ENCODE measurements at places on chromosomes 16 and 17.

- no peak for DNase-seq
Measured at GRCh38 chr17:7223375-7223774, 3.6 kb downstream of the ACADVL start.

GRCh38 chr17:14953405-14953804, 311.7 kb downstream of the PMP22 start:
- DNase-seq, result no peak

GRCh38 chr17:80320496-80320895, 59.8 kb downstream of the RNF213 start:
- DNase-seq, result no peak

GRCh38 chr16:35200662-35201061, 1741.2 kb downstream of the TP53TG3F start:
- no peak for DNase-seq

DNA sequence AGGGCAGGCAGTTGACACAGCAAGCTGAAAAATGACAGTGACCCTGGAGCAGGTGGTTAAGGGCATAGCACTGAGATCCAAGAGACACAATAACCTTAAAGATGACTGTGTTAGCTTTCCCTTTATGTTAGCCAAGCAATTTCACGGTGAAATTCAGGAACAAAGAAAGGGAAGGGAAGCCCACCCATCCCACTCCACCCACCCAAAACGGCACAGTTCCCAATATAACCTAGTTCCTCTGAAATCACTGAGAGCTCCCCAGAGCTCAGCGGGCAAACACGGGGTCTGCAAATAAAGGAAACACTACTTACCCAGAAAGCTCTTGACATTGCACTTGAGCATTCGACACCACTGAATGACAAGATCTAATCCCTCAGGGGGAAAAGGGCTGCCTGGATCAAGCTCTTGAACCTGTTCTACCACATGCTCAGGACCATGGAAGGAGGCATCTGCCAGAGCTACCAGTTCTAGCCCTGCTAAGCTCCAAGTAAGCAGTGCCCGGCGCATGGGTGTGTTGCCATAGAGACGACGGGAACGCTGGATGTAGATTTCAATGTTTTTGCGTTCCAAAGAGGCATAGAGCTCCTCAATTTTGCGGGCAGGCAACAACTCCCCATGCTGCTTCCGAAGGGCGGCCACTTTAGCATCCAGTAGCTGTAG, 10.6 kb downstream of the BLTP2 start:
- DNase-seq, result no peak

DNA sequence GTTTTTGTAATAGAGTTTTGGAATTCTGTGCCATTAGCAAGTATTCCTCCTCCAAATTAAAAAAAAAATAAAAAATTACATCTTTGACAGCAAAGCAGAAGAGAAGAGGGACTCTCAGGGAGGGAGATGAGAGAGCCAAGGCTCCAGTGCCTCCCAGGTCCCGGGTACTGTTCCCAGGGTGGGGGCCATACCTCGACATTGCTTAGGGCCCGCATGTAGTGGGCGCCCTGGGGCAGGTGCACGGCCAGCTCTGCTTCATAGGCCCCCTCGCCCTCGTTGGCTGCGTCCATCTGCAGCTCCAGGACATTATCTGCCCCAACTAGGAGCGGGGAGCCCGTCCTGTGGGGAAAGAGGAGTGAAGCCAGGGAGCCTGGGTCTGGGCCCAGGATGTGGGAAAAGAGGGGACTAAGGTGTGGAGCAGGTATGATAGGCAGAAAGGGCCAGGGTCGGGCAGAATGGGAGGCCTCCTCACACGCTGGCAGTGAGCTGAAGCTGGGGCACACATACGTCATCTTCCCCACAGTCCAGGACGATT, 11.2 kb downstream of the ITGA2B start:
- DNase-seq, result no peak

GRCh38 chr16:72876221-72876620, 171.7 kb downstream of the ZFHX3 start:
- DNase-seq, result peak; percentile 75

DNA sequence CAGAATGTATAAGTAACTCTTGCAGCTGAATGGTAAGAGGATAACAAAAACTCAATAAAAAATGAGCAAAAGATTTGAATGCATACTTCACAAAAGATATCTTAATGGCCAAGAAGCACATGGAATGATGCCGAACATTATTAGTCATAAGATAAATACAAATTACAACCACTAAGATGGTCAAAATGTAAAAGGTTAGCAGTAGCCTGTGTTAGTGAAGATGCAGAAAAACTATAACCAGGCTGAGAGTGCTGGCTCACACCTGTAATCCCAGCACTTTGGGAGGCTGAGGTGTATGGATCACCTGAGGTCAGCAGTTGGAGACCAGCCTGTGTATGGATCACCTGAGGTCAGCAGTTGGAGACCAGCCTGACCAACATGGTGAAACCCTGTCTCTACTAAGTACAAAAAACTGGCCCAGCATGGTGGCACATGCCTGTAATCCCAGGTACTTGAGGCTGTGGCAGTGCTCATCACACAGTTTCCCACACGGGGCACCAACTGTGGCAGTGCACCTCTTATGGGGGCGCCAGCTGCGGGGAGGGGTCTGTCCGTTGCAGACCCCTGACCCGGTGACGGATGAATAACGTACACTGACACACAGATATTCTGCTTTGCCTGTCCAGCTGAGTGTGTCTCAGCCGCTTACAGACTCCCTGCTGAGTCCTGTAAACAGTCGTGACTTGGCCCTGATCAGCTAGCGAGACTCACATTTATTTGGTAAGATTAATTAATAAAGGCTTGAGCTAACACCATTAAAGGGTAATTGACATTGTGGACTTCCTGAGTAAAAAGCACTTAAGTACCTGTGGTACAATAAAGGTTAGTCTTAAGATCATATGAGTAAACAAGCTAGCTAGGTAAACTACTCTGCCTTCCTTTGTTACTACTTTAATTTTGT, 45.7 kb upstream of the FAM20A start:
- no peak for DNase-seq

DNA sequence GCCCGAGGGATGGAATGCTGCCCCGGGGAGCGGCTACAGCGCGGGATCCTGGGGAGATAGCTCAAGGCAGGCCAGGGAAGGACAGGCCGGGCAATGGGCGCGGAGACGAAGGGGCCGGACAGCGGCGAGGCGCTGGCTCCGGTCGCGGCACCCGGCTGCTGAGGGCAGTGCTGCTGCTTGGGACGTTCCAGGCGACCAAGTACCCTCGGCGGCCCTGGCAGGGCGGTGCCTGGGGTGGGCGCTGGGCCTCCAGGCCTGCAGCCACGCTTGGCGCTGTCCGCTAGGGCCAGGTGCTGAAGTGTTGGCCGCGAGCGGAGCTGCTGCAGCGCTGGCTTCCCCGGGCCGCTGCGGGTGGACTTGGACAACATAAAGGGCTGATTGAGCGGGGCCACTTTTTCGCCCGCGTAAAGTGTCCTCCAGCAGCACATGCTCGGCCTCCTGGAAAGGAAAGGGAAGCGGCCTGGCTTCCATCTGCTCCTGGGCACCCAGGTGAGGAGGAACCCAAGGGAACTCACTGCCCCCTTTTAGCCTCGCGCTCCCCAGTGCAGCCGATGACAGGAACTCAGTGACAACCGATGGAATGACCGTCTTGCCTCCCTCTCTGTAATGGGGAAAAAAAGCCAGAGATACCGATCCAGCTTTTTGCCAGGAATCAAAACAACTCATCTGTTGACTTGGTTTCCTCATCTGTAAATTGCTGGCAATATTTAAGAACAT, 23.7 kb downstream of the CLEC3A start:
- DNase-seq, result peak; percentile 60

Data from left ventricle myocardium inferior (tissue), 1 donor.